ENCODE measurements at places on chromosomes 4 and X.
A peak's percentile ranks its signal among the peaks of the same experiment; 100 is the strongest.

GRCh38 chr4:39975488-39976089, 2.1 kb downstream of the PDS5A start:
- DNase-seq, result no peak

DNA sequence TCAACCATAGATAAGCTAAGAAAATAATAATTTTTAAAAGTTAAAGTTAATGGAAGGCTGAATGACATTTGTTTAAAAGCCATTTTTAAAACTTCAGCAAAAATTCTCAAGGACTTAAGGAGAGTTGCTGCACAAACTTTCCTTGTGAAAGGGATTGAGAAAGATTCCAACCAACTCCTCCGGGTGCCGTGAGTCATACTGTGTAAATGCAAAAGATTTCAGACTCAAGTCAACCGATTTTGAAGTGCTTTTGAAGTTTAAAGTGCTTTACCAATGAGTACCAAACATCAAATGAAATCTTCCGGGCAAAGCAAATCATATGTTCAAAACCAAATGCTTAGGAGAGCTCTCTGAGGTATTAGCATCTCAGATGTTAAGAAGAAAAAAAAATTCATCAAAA, 31.4 kb downstream of the VCX2 start:
- DNase-seq, result no peak

DNA sequence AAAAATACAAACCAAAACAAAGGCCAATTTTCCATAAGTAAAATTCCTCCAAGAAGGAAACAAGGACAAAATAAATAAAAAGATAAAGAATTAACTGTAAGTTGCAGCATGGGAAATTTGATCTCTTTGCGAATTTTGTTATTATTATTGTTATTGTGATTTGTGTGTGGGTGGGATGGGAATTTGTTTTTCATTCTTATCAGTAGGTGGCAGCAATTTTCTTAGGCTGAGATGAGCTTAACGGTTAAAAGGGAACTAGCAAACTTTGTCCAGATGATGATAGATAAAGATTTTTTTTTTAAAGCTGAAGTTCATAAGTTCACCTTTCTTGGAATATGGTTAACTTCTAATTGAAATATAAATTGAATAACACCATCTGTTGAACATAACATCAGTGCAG, 83.2 kb upstream of the IL1RAPL2 start:
- no peak for DNase-seq

DNA sequence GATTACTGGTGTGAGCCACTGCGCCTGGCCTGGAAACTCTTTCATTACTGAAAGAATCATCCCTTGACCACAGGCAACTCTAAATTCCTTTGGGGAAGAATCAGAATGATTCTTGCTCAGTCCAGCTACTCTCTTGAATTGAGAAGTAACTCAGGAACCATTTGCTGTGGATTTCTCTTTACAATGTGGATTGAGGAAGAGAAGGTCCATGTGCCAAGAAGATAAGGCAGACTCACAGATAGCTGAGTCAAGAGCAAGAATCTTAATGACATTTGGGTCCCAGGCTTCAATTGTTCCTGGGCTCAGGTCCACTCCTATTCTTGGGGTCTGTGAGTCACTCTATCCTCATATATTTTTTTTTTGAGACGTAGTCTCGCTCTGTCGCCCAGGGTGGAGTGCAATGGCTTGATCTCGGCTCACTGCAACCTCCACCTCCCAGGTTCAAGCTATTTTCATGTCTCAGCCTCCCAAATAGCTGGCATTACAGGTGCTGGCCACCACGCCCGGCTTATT, 6.2 kb upstream of the MGARP start:
- DNase-seq, result no peak

GRCh38 chrX:124215786-124216185, 116.7 kb upstream of the TEX13D start:
- DNase-seq, result no peak

- no peak for DNase-seq
Observed at GRCh38 chr4:52554612-52555355, 104.3 kb downstream of the USP46 start.

DNA sequence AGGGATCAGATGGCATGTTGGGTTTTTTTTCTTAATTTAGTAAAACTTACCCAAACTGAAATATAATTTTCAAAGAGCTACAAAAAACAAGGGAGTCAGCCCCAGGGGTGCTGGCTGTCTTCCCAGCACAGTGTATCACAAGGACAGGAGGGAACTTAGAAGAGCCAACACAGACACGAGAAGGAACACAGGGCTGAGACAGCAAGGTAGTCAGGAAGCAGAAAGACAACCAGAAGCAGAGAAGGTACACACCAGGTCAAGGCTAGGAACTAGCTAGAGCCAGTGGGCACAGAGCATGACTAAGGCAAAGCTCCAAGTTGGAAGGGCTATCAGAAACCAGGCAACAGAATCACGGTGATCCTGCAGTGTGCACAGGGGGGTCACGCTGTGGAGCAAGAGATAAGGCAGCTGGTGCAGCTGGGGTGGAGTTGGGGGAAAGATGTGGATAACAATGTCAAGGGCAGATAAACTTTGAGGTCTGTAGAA, 168.7 kb downstream of the NR3C2 start:
- DNase-seq, result no peak

GRCh38 chr4:56115898-56116297, 167.2 kb downstream of the CEP135 start:
- DNase-seq, result no peak

- no peak for DNase-seq
Observed at GRCh38 chr4:125642645-125643044, 327.9 kb downstream of the FAT4 start.

DNA sequence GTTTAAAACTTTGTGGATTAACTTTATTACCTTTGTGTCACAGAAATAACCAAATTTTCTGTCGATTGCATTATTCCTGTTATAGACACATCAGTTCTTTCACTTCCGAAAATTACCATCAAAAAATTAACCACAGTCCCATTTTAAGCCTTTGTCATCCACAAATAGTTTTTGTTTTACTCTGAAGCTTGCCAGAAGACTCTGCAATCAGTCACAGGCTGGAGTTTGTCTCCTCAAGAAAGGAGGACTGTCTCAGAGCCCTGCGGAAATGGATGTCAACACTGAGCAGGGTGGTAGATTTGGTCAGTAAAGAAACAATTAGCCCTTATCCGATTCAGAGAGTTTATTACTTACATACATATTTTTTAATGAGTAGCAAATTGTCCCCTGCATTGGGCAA, 20.1 kb upstream of the TCEAL4 start:
- no peak for DNase-seq

GRCh38 chr4:72558655-72559054, 10.4 kb downstream of the ADAMTS3 start:
- DNase-seq, result no peak

GRCh38 chrX:3659761-3660160, 53.7 kb downstream of the PRKX start:
- DNase-seq, result no peak

- DNase-seq, result no peak
Observed at GRCh38 chr4:44646151-44646550, 5.3 kb downstream of the YIPF7 start.

- no peak for DNase-seq
Observed at GRCh38 chrX:67596839-67597790, 53.3 kb downstream of the AR start.

- DNase-seq, result no peak
Observed at GRCh38 chr4:74056858-74057562, 18.5 kb upstream of the CXCL3 start.

- no peak for DNase-seq
Observed at GRCh38 chrX:114071412-114071811, 512.5 kb upstream of the HTR2C start.

GRCh38 chr4:138310498-138310897, 68.3 kb upstream of the SLC7A11 start:
- no peak for DNase-seq

DNA sequence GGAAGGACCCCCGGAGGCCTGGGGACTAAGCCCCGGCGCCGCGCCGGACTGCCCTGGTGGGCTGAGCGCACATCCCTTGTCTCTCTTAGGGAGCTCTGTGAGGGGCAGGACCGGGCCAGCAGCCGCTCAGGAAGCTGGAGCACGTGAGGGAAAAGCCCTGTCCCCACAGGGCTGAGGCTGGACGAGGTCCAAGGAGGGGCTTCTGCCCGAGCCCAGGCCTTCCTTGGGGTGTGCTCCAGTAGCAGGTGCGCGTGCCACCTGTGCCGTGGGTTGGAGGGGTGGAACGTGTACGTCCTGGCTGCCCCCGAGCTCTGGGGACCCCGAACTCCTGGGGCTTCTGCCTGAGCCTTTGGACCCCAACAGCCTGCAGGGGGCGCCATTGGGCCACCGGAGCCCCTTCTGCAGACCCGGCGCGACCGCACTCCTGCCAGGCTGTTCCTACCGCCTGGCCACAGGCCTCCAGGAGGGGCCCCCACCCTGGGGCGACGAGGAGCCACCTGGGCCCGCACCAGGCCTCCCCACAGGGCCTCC, 27.2 kb downstream of the TACC3 start:
- DNase-seq, result peak; percentile 27

DNA sequence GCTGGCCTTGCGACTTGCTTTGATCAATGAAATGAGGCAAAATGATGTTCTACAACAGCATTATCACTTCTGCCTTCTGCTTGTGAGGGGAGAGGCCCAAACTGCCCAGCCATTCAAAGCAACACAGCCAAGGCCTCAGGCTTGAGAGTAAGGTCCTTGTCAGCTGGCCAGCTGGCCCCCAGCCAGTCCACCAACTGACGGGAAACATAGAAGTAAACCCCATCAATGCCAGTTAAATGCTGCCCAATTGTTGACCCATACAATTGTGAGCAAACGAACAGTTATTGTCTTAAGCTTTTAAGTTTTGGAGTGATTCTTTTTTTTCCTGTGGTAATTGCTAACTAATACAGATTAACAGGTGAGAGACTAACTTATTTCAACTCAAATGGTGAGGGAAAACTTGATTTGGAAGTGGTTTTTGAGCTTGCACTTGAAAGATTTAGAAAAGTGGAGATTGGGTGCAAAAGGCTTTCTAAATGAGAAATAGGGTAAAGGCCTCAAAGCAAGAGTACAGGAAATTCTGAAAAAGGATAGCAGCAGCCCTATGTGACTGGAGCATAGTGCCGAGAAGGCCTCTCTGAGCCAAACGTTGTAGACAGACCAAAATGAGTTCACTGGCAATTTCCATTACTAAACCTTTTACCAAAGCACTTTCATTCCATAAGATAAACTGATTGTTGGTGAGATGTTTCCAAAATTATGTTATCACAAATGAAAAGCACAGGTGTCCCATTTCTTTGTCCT, 66.9 kb downstream of the ARHGEF38 start:
- no peak for DNase-seq

DNA sequence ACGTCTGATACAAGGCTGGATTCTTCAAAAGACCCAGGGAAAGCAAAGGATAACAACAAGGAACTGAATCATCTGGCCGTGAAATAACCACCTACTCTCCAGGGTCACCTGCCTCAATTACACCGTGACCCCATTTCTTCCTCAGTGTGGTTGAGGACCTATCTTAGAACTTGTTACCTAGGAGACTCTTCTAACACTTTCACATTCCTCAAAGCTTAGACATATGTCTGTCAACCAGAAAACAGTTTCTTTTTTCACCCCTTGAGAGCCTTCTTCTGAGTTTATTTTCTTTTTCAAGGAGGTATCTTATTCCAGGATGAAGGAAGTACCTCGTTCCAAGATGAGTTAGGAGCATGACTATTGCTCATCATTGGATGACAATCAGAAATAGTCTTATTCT, 337.8 kb downstream of the ARHGAP24 start:
- DNase-seq, result no peak

DNA sequence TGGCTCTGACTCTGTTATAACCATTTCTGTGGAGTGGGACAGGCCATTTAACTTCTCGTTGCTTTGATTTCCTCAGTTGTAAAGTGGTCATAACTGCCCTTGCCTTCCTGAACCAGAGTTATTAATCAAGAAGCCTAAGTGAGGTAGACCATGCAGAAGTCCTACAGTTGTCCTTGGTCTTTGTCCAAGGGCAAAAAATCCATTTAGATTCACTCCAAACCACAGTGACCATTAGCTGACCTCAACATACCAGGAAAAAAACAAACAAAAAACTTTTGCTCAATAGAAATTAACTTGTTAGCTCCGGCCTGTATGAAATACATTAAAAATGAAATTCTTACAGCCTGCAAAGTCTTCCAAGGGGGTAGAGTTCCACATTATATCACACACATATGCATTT, 52.7 kb downstream of the TBC1D9 start:
- no peak for DNase-seq

GRCh38 chr4:181688872-181689271, 554.3 kb upstream of the TENM3 start:
- DNase-seq, result no peak

- DNase-seq, result no peak
Observed at GRCh38 chr4:6701371-6701770, 7.7 kb downstream of the S100P start.

DNA sequence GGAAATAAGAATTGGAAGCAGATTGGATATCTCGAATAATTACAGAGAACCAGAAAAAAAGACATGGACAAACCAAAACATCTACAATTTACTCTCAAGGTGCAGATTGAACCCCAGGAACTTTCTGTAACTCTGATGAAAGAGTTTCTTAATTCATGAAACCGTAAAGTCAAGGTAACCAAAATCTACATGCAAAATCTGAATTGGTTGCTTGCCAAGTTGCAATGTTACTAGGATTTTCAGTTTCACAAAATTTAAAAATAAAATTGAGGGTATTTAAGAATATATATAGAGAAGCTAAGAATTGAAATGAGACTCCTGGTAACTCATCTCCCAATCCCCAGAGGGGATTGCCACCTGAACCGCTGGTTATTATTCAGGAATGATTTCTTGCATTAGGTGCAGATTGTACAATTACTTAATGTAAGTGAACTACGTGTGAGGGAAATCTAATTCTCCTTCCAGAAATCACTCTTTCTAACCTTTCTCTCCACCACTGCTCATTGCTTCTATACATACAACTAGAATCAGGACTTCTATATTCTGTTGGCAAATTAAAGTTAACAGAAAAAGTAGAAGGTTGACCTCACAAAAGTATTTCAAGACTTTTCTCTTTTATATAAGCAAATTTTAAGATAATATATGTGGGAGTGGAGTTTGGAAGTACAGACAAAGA, 221.5 kb upstream of the NDST4 start:
- DNase-seq, result no peak

- DNase-seq, result no peak
Observed at GRCh38 chr4:159538556-159538955, 435.7 kb downstream of the RAPGEF2 start.

- no peak for DNase-seq
Observed at GRCh38 chrX:41352329-41352838, 18.4 kb downstream of the DDX3X start.

DNA sequence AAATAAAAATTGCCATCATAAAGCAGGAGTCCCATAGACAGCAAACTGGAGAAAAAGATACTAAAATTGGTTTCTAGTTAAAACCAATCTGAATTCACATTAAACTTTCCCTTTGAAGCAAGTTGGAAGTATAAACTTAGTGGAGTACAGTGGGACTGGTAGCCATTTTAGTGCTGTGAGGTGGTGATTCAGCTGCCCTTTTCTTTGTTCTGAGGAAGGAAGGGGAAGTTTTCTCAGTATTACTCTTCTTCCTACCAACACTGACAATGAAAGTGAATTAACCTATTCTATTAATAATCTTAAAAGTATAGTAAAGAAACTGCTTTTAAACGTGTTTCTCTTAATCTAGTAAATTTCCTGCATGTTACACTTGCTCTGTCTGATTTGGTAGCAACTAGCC, 36.7 kb downstream of the SLC9A6 start:
- DNase-seq, result no peak
